ENCODE measurements at places on chromosomes 7 and 10. TPM values are rescaled to one million over a fixed set of nuclear protein-coding genes. Genes with fewer than 3 reads are reported as not detected.

The GNA12 gene
- total RNA-seq: 31.7 TPM

The POLR2J gene
- total RNA-seq: 34.4 TPM

GRCh38 chr10:129812398-129812797 is 151.7 kb downstream of the EBF3 start:
- no peak for DNase-seq

DNA sequence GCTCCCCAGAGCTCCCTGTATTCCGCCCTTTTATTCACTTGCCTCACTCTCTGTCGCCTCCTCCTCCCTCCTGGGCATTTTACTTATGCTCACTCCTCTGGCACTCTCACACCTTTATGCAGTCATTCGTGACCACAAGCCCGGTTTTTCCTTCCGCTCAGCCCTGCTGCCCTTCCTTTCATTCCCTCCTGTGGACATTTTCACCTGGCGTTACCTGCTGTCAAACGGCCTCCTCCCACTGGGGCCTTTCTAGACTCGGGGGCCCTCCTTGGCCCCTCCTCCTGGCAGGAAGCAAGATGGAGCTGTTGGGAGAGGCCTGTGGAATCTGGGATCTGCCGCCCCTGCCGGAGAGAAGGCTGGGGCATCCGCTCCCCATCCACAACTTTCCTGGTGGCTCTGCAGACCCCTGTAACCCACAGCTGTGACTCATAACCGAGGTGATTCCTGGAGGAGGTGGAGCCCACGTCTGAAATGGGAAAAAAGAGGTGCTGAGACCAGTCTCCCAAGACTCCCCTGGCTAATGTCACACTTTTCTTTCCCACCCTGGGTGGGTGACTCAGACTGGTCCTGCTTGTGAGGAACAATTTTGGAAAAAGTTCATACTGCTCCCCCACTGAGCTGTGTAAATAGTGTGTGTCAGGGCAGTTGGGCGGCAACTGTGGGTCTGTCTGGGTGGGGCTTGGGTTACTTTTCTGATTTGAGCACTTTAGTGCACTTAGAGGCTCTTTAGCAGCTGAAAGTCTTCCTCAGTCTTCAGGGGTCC is 1.2 kb downstream of the VCL start:
- peak; percentile 67 for DNase-seq

DNA sequence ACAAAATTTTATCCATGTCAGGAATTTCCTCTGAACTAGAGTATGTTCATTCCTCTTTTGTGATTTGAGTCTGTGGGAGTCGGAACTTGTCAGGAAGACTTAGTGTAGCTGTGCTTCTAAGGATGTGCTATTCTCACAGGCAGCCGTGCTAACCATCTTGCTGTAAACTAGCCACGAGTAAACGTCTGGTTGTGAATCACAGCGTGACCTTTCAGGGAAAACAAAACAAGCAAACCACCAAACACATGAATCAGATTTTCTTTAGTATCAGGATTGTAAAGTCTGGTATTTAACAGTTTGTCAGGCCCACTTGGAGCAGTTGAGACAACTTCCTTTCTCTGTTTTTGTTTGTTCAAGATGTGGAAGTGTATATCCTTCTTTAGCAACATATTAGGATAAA is 32.0 kb downstream of the AUTS2 start:
- DNase-seq: no peak

Data from heart left ventricle (tissue), 16 donors.